ENCODE measurements at places on chromosomes 4 and X. TPM values are rescaled to one million over a fixed set of nuclear protein-coding genes. Genes with fewer than 3 reads are reported as not detected.

- no peak for DNase-seq
Measured at GRCh38 chr4:15776871-15777648, 1.1 kb upstream of the CD38 start.

TMEM156 gene
- total RNA-seq = 2.9 TPM

PGAM4 gene
- not detected for total RNA-seq

RAPGEF2 gene
- 46.7 TPM for total RNA-seq

EXOC1L gene
- not detected for total RNA-seq

GRCh38 chr4:156766846-156767245 is 204.8 kb downstream of the PDGFC start:
- no peak for DNase-seq

GRCh38 chr4:148226341-148226740 is 215.9 kb downstream of the NR3C2 start:
- DNase-seq = no peak

HGFAC gene
- total RNA-seq = not detected

DNA sequence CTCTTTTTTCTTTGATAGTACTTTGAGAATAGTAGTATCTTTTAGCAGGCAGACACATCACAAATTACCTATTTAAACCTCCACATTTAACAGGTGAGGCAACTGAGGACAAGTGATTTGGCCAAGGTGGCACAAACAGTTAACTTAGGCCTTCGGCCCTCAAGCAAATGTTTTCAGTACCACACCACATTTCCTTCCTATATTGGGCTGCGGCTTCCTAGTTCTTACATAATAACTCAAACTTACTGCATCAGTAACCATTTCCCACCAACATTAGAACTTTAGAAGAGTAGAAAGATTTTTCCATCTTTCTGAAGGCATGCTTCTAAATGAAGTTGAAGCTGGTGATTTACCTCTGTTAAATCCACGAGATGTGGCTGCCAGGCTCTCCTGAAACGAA is 63.2 kb upstream of the SLC4A4 start:
- DNase-seq = no peak

MMRN1 gene
- total RNA-seq = 33.5 TPM

DNA sequence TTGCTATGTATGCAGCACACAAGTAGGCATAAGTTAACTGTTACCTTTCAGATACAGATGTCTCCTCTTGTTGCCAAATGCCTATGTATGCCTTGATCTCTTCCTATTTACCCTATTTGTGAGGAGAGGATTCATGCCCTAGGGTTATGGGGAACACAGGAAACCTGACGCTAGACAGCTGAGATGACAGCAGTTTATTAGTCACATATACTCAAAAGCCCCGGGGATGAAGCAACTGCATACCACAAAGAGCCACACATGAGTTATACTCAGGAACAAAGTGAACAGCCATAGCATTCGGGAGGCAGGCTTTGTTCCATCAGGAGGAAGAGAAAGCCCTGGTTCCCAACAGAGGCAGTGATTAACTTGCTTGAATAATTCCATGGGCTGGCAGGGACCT is 1011.7 kb upstream of the PCDH7 start:
- no peak for DNase-seq

COL25A1 gene
- total RNA-seq = 0.26 TPM

AFM gene
- total RNA-seq = not detected

DNA sequence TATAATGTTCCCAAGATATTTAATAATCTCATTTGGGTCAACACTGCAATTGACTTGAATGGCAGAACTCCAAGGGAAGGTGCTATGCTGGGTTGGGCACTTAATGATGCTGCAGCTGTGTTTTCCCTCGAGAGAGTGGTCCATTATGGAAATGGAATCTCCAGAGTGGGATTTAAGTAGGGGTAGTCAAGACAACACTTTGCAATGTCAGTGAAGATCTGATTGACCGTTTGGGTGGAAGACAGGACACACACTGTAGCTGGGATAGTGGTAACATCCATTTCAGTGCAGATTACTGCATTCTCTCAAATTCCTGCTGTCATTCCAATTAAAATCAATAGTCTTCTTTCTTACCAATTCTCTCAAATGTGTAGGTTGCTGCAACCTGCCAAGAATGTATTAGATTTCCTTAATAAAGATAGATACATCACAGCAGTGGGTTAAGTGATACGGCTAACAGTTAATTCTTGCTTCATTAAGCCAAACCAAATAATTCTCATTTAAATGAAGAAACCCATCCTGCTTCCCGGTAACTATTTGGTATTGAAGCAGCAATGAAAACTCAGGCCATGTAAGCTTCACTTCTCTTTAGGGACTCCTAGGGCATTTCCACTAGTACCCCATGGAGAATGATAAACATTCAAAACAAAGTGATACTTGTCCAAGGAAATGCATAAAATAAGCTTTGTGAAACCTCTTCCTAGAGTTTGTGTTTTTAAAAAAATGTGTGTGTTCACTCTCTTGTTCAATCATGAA is 40.5 kb upstream of the RASGEF1B start:
- no peak for DNase-seq

ATP1B4 gene
- total RNA-seq = not detected

Data from body of pancreas (tissue), 4 donors.